ENCODE measurements at places on chromosomes 5 and 9. TPM values are rescaled to one million over a fixed set of nuclear protein-coding genes. Genes with fewer than 3 reads are reported as not detected.

Gene FOXD1
- 0.35 TPM for total RNA-seq

DNA sequence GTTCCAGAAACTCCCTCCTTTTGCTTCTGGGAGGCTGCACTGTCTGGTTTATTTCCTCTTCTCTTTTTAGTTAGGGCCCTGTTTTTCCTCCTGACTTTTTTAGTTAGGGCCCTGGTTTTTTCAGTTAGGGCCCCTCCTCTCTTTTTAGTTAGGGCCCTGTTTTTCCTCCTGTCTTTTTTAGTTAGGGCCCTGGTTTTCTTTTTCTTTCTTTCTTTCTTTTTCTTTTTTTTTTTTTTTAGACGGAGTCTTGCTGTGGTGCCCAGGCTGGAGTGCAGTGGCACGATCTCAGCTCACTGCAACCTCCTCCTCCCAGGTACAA, 15.1 kb downstream of the GSN start:
- no peak for DNase-seq

Gene SUSD3
- total RNA-seq: 2.6 TPM

DNA sequence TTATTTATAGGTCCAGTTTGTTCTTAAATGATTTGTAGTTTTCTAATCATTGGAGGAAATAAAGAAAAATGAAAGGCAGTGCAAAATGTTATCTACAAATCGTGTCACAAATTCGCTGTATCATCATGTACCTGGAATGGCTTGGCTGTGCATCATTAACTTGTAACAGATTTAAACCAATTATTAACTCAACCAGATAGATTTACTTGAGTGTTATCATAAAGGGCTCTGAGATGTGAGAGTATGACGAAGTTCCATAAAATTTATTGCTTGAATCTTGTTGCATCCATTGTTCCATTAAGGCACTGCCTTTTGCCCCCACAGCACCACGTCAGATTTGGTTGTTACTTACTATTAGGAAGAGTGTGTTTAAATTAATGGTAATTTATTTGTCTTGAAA, 23.5 kb downstream of the PCSK5 start:
- no peak for DNase-seq

Data from muscle of leg (tissue), 16 donors.